ENCODE measurements at places on chromosomes 2 and 18. TPM values are rescaled to one million over a fixed set of nuclear protein-coding genes. Genes with fewer than 3 reads are reported as not detected.

CYTIP gene
- not detected for total RNA-seq

B3GNT7 gene
- total RNA-seq, result 14.0 TPM

CHRNA1 gene
- total RNA-seq, result not detected

MOGAT1 gene
- 0.35 TPM for total RNA-seq

Measured in PC-9 (cell line).